ENCODE measurements at places on chromosomes 2 and 18. TPM values are rescaled to one million over a fixed set of nuclear protein-coding genes. Genes with fewer than 3 reads are reported as not detected.

Gene RAD51AP2
- total RNA-seq: not detected

GRCh38 chr2:218883491-218884490, 3.1 kb downstream of the WNT10A start:
- no peak for DNase-seq
- no peaks in the 10 kb centered on the region for H3K36me3 ChIP-seq
- H3K27ac ChIP-seq: no peak overlapping the region
- H3K27me3 ChIP-seq: peaks cover 57% of the 10 kb centered on the region

- peaks cover 6% of the 10 kb centered on the region for H3K4me1 ChIP-seq
- no peak for DNase-seq
- no peak overlapping the region for H3K4me3 ChIP-seq
- no peaks in the 10 kb centered on the region for H3K36me3 ChIP-seq
- peaks cover 16% of the 10 kb centered on the region for H3K27me3 ChIP-seq
Measured at GRCh38 chr18:24491927-24492834, 31.7 kb downstream of the HRH4 start.

DNA sequence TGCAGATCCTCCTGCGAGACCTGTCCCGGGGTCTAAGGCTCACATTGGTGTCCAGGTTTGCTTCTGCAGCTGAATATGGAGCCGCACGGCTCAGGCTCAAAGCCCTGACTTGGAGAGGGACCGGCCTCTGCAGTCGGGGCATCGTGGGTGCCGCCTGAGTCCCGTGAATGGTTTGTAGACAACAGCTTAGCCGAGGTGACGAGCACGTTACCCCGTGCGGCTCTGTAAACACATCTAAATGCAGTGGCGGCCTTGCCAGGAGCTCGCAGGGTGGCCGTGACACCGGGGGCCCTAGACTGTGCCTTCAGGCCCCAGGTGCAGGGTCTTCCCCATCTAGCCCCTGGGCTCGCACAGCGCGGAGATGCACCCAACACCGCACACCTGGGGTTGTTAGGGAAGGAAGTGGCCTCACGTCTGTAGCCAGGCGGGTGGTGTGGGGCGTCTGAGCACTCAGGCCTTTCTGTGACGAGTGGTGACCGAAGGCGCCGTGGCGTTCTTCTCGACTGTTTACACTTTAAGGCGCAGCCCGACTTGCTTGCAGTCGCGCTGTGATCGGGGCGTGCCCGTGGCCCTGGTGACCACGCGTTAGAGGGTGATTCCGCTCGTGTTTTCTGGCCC, 91.6 kb downstream of the NFATC1 start:
- peaks cover 9% of the 10 kb centered on the region for H3K36me3 ChIP-seq
- H3K27me3 ChIP-seq: no peaks in the 10 kb centered on the region
- no peak overlapping the region for H3K4me3 ChIP-seq
- H3K4me1 ChIP-seq: peaks cover 9% of the 10 kb centered on the region
- no peak overlapping the region for H3K27ac ChIP-seq

Gene HAAO
- total RNA-seq: not detected

- DNase-seq: no peak
- H3K36me3 ChIP-seq: no peaks in the 10 kb centered on the region
- no peak overlapping the region for H3K27ac ChIP-seq
- no peaks in the 10 kb centered on the region for H3K4me1 ChIP-seq
- H3K4me3 ChIP-seq: no peak overlapping the region
- no peaks in the 10 kb centered on the region for H3K27me3 ChIP-seq
Measured at GRCh38 chr2:198916548-198917080, 541.1 kb downstream of the SATB2 start.

- no peaks in the 10 kb centered on the region for H3K4me1 ChIP-seq
- no peak for DNase-seq
- no peak overlapping the region for H3K4me3 ChIP-seq
- H3K27me3 ChIP-seq: no peaks in the 10 kb centered on the region
- no peaks in the 10 kb centered on the region for H3K36me3 ChIP-seq
- H3K27ac ChIP-seq: no peak overlapping the region
Measured at GRCh38 chr2:71614976-71615766, 161.8 kb downstream of the DYSF start.

DNA sequence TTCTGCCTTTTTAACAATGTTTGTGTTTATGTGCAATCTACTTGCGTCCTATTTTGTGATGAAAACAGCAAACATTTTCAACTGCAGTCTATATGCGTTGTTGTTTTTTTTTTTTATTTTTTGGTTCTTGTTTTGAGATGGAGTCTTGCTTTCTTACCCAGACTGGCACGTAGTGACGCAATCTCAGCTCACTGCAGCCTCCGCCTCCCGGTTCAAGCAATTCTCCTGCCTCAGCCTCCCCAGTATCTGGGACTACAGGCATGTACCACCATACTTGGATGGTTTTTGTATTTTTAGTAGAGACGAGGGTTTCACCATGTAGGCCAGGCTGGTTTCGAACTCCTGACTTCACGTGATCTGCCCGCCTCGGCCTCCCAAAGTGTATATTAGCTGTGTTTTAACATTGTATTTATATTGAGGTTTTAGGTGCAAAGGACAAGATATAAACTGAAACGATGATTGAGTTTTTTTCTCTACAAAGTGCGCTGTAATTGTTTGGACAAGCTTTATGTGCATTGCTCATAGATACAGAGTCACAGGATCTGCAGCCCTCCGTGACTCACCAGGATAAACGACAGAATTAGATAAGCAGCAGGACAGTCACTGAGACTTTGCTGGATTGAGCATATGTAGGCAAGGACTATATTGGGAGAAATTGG, 17.4 kb downstream of the CDH7 start:
- H3K4me3 ChIP-seq: no peak overlapping the region
- no peaks in the 10 kb centered on the region for H3K4me1 ChIP-seq
- H3K27ac ChIP-seq: no peak overlapping the region
- no peaks in the 10 kb centered on the region for H3K36me3 ChIP-seq
- no peak for DNase-seq

DNA sequence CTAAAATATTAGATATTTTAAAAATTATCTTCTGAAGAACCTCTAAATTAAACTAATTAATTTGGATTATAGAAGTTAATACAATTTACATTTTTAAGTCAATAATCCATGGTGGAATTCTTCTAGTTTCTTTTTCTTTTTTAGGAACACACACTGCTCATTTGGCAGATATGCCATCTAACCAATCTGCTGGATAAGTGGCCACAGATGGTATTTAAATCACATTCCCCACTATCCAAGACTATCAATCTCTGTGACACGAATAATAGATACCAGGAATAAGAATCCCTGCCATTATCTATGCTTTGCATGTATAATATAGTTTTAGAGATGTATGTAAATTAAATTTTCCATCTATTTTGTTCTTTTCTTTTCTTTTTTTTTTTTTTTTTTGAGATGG, 58.5 kb downstream of the CABYR start:
- H3K4me3 ChIP-seq: no peak overlapping the region
- no peaks in the 10 kb centered on the region for H3K4me1 ChIP-seq
- no peak for DNase-seq
- peaks cover 11% of the 10 kb centered on the region for H3K27me3 ChIP-seq

DNA sequence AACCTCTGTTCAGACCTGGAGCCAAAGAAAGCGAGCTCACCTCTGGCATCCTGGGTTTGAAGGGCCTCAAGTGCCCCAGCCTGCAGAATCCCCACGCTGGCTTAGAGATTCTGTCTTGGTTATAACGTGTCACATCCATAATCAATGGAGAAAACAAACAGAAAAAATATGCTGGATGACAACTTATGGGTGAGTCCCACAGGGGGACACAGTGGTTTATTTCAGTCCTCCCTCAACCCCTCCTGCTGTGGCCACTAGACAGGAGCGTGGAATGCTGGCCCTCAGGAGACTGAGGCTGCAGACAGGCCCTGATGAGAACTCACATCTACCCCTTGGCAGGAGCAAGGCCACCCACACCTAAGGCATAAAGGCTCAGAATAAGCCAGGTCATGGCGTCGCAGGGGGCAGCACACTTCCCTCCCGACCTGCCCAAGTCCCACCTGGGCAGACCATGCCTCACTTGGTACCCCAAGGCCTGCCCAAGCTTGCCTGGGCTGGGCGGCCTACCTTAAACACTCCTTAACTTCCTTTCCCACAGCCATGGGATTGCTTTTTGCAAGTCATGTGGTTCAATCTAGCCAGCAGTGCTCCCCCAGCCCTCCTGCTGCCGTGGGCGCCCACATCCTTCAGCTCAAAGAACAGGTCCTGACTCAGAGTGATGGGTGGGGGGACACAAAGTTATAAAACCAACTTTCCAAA, 19.9 kb downstream of the COX7A2L start:
- H3K4me1 ChIP-seq: peaks cover 24% of the 10 kb centered on the region
- no peak overlapping the region for H3K4me3 ChIP-seq
- peaks cover 61% of the 10 kb centered on the region for H3K36me3 ChIP-seq

Gene NTSR2
- total RNA-seq: not detected

DNA sequence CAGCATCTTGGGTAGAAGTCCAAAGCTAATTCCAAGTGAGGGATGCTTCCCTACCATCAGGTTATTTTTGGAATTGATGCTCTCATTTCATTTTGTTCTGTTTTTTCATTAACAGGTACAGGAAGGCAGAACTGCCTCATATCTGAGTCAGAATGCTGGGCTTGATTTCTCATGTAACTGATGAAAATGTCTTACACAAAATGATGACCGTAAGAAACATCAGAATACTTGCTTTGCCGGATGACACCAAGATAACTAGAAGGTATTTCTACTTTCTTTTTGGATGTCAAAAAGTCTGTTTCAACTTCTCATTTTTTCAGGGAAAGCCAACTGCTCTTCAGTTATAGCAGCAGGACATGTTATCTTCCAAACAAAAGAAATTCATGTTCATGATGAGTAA, 62.6 kb downstream of the ETAA1 start:
- H3K4me1 ChIP-seq: no peaks in the 10 kb centered on the region
- H3K36me3 ChIP-seq: no peaks in the 10 kb centered on the region
- H3K4me3 ChIP-seq: no peak overlapping the region
- H3K27ac ChIP-seq: no peak overlapping the region
- no peak for DNase-seq

Gene LOXHD1
- total RNA-seq: 0.39 TPM

Gene RNF152
- total RNA-seq: 0.17 TPM

- peaks cover 3% of the 10 kb centered on the region for H3K27me3 ChIP-seq
- no peaks in the 10 kb centered on the region for H3K4me1 ChIP-seq
- H3K4me3 ChIP-seq: no peak overlapping the region
- no peak for DNase-seq
- no peak overlapping the region for H3K27ac ChIP-seq
Measured at GRCh38 chr18:75863696-75864095, 436.2 kb upstream of the SMIM21 start.

GRCh38 chr18:79493801-79494211, 98.1 kb downstream of the NFATC1 start:
- H3K36me3 ChIP-seq: peaks cover 42% of the 10 kb centered on the region
- no peaks in the 10 kb centered on the region for H3K27me3 ChIP-seq
- peak; percentile 21 for DNase-seq
- no peak overlapping the region for H3K4me3 ChIP-seq

Gene GTF2A1L
- not detected for total RNA-seq

DNA sequence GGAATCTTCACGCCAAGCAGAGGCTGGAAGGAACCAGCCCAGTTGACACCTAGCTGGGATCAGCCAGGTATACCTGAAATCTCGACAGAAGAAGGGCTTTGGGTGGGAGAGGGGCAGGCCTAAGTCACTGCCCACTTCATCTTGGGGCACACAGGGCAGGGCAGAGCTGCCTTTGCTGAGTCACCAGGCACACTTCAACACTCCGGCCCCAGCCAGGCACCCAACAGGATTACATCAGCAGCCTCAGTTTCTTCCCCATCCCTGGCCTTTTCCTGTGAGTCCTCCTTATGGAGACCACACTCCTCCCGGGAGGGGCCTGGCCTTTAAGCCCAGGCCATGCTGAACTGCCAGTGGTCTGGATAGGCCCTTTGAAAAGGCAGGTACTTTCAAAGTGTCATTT, 201.7 kb upstream of the HS6ST1 start:
- H3K4me1 ChIP-seq: no peaks in the 10 kb centered on the region
- no peaks in the 10 kb centered on the region for H3K36me3 ChIP-seq
- H3K27me3 ChIP-seq: peaks cover 5% of the 10 kb centered on the region
- no peak for DNase-seq

Gene POTEC
- total RNA-seq: not detected

- H3K36me3 ChIP-seq: peaks cover 4% of the 10 kb centered on the region
- no peak for DNase-seq
- H3K4me1 ChIP-seq: peaks cover 16% of the 10 kb centered on the region
- no peaks in the 10 kb centered on the region for H3K27me3 ChIP-seq
- no peak overlapping the region for H3K27ac ChIP-seq
- H3K4me3 ChIP-seq: no peak overlapping the region
Measured at GRCh38 chr2:195594919-195595694, 61.9 kb upstream of the SLC39A10 start.

GRCh38 chr2:71353248-71353647, 21.7 kb downstream of the ZNF638 start:
- H3K4me1 ChIP-seq: peaks cover 13% of the 10 kb centered on the region
- no peak for DNase-seq
- H3K27ac ChIP-seq: no peak overlapping the region
- peaks cover 26% of the 10 kb centered on the region for H3K36me3 ChIP-seq
- no peak overlapping the region for H3K4me3 ChIP-seq
- H3K27me3 ChIP-seq: no peaks in the 10 kb centered on the region

Gene TIA1
- total RNA-seq: 160 TPM

- H3K27me3 ChIP-seq: no peaks in the 10 kb centered on the region
- H3K4me1 ChIP-seq: peaks cover 3% of the 10 kb centered on the region
- peaks cover 33% of the 10 kb centered on the region for H3K36me3 ChIP-seq
- H3K4me3 ChIP-seq: no peak overlapping the region
- no peak overlapping the region for H3K27ac ChIP-seq
- no peak for DNase-seq
Measured at GRCh38 chr2:30527859-30528258, 80.8 kb downstream of the LCLAT1 start.

Gene CD302
- total RNA-seq: 0.47 TPM

Gene LCT
- total RNA-seq: 0.14 TPM

Gene MAP2
- not detected for total RNA-seq

GRCh38 chr2:185880396-185880795, 141.8 kb downstream of the FSIP2 start:
- H3K4me1 ChIP-seq: no peaks in the 10 kb centered on the region
- no peaks in the 10 kb centered on the region for H3K27me3 ChIP-seq
- no peak for DNase-seq
- H3K4me3 ChIP-seq: no peak overlapping the region
- no peaks in the 10 kb centered on the region for H3K36me3 ChIP-seq

Gene CXCR1
- 0.14 TPM for total RNA-seq

DNA sequence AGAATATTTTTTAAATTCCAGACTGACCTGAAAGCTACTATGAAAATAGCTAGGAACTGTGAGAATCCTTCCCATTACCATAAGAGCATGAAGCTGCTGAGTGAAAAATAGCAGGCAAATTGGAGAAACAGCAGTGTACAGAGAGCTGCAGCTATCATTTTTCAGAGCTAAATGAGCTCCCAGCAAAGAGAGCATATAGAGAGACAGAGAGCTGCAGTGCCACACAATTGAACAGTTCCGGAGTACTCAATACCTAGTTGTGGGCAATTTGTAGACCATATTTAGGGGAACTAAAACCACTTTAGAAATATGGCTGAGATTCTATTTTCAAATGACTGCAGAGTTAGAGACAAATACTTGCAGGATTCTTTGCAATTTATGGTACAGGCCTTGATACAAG, 645.3 kb downstream of the STK39 start:
- no peaks in the 10 kb centered on the region for H3K4me1 ChIP-seq
- no peak overlapping the region for H3K4me3 ChIP-seq
- no peak overlapping the region for H3K27ac ChIP-seq
- H3K36me3 ChIP-seq: no peaks in the 10 kb centered on the region
- DNase-seq: no peak
- H3K27me3 ChIP-seq: peaks cover 2% of the 10 kb centered on the region

- H3K36me3 ChIP-seq: peaks cover 42% of the 10 kb centered on the region
Measured at GRCh38 chr18:63271148-63271547, 48.4 kb downstream of the BCL2 start.

Gene HOXD13
- not detected for total RNA-seq

Gene SNRNP27
- total RNA-seq: 54.4 TPM
